ENCODE measurements at places on chromosomes 1 and 21.

DNA sequence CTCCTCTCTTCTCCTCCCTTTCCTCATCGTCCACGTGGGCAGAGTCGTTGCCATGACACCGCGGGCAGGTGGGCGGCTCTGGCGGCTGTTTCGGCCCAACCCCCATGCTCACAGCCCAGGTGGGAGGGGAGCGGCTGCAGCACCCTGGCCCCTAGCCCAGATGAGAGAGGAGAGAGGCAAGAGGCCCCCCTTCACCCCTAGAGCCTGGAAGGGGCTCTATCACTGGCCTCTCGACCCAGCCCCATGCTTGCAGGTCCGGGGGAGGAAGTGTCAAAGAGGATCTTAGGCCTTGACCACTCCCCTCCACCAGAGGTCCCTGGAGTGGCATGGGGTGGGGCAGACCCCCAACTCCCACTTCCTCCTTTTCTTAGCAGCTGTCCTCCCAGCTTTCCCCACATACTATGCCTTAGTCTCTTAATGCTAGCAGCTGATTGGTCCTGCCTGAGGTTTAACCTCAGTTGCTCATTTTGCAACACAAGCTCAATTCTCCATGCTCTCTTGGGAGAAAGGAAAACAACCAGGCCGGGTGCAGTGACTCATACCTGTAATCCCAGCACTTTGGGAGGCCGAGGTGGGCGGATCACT, 10.4 kb downstream of the DLGAP3 start:
- peak; percentile 70 for DNase-seq

- DNase-seq: no peak
These were observed 212.8 kb downstream of the DYRK1A start for GRCh38 chr21:37579356-37579755.

- no peak for DNase-seq
These were observed 276.4 kb upstream of the PLXNA2 start for GRCh38 chr1:208520438-208521099.

DNA sequence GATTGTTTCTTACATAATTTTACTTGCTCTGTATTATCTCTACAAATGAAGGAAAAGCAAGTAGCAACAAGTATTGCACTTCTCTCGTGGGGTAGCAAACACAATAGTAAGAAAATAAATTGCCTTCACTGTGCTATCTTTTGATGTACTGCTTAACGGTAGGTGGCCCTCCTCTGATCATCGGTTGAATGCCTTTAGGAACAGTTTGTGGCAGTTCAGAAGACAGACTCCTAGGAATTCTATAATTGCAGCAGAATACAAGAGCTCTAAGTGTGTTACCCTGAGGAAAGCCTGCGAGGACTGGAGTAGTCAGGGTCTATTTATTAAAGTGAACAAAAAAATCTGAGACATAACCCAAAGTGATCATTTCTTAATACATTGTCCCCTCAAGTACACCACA, 1135.9 kb downstream of the KCNT2 start:
- DNase-seq: no peak

DNA sequence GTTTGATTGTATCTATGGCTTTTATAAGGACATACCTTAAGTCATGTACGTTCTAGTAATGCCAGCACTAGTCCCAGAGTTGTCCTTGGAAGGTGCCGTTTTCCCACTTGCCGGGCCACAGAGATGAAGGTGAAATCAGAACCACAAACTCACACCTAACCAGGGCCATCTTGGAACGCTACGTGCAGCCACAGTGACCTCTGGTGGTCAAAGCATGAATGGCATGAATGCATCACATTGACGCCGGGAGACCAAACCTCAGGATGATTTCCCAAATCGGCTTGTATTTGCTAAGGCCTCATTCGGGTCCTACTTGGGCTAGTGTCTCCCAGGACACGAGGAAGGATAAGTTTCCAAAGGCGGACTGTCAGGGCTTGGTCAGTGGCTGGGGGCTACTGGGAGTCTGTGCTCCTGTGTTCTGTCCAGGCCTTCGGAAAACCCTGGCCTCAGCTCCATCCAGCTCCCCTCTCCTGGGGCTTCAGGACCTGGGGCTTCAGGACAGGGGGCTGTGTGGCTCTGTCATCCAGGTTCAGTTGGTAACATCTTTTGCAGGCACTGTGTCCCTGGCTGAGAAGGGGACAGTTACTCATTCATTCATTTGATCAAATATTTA, 260.5 kb downstream of the PRDM2 start:
- peak; percentile 83 for DNase-seq

GRCh38 chr1:21335750-21336224, 45.5 kb upstream of the ECE1 start:
- no peak for DNase-seq

DNA sequence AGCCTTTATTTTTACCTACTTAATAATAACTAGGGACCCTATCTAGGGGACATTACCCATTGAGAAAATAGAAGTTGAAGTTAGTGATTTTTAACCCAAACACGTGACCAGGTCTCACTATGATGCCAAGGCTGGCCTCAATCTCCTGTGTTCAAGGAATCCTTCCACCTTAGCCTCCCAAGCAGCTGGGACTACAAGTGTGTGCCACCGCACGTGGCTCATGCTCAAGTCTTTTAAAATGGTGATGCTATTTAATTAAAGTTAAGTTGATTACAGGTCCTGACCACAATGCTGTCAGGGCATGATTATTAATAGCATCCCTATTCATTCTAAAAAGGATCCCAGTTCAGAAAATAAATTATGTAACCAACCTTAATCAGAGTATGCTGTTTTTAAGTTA, 25.0 kb downstream of the FUBP1 start:
- DNase-seq: no peak

DNA sequence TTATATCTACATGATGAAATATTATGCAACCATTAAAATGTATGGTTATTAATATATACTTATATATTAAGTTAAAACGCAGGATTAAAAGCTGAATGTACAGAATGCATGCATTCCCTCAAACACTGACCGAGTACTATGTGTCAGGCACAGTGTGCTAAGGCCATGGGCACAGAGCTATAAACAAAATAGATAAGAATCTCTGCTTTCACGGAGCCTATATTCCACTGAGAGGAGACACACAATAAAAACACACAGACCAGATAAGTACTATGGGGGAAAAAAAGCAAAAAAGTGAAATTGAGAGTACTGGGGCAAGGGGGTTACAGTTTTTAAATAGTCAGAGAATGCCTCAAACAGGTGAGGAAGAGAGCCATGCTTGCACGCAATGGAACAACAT, 62.7 kb downstream of the GPATCH2 start:
- no peak for DNase-seq

- no peak for DNase-seq
These were observed 77.8 kb upstream of the PRMT6 start for GRCh38 chr1:106978477-106979322.

DNA sequence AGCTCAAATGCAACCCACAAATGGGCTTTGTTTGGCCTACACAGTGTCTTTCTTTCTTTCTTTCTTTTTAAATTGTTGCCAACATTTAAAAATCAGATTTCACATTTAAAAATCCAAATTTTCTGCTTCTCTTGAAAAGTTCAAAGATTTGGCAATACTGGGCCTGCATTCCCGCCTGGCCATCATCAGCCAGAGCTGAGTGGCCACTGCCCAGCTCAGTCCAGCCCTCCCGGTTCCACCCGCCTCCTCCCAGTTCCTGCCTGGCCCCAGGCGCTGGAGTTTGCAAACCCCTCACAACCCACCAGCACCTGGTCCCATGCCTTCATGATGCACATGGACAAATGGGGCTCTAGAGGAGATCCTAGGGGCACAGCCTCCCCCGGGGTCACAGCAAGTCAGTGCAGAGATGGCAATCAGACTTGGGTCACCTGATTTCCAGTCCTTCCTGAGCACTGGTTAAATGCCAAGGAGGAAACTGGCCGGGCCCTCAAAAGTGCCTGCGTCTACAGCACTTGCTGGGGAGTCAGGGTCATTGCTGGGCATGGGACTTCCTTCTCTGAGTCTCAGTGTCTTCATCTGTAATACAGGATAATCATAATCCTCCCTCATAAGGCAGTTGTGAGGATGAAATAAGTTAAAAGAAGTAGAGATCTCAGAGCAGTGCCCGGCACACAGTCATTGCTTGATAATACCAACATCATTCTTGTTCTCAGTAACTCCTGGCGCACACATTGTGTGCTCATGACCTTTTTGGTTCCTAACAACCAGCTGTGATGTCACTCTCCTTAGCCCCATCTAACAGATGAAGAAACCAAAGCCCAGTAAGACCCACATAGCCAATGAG, 41.0 kb upstream of the LAPTM5 start:
- no peak for DNase-seq

- no peak for DNase-seq
These were observed 40.8 kb upstream of the OSBPL9 start for GRCh38 chr1:51576085-51576444.

GRCh38 chr1:167654975-167655575, 25.0 kb downstream of the RCSD1 start:
- no peak for DNase-seq

GRCh38 chr21:17900281-17900989, 81.3 kb upstream of the C21orf91 start:
- no peak for DNase-seq
